ENCODE measurements at places on chromosomes 5 and 9.

DNA sequence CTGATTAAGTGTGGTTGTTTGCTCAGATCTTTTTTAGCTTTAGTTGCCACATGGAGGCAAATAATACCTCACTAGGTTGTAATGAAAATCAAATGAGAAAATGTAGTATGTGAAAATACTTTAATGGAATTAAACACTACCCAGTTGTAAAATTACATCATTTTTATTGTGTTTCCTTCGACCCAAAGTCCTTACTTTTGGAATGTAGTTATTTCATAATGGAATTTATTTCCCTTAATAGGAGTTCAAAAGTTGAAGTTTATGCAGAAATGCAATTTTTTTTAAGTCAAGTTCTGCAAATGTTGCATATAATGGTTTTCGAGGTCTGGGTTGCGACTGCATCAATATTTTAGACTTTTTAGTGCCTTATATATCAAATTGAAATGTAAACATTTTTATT lies 31.0 kb downstream of the TNPO1 start:
- DNase-seq, result no peak

DNA sequence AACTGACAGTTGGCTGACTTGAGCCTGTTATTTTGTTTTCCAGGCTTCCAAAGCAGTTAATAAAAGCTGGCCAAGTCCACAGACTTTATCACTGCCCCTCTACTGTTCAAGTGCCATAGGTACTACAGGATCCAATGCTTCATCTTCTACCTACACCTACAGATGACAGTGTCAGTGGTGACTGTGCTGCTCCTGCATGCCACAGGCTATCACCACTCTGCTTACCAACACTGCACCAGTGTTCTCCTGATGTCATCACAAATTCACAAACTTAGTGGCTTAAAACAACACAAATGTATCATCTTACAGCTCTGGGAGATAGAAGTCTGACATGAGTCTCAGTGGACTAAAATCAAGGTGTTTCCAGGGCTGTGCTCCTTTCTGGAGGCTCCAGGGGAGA lies 26.6 kb downstream of the HMGCS1 start:
- no peak for DNase-seq

DNA sequence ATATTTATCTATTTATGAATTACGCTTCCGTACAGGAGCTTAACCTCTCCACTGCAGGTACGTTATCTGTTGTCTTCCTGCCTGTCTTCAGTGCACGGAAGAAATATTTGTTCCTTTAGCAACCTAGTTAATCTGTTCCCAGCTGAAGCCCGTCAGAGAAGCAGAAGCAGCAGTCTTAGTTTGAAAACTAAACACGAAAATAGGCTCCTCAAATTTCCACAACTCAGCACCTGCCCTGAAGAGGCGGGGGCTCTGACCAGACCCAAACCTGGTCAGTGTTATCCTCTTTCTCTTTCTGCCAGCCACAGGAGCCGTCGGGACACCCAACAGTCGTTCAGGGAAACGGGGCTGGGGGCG lies 462 bp downstream of the NUDCD2 start:
- DNase-seq, result no peak

- no peak for DNase-seq
These were observed 35.7 kb downstream of the ELL2 start for GRCh38 chr5:95925939-95926338.

- no peak for DNase-seq
These were observed 24.2 kb downstream of the KCNMB1 start for GRCh38 chr5:170365011-170365410.

GRCh38 chr9:133701321-133701980 lies 36.7 kb downstream of the SARDH start:
- DNase-seq, result peak; percentile 84
